ENCODE measurements at places on chromosomes 12 and 14.

DNA sequence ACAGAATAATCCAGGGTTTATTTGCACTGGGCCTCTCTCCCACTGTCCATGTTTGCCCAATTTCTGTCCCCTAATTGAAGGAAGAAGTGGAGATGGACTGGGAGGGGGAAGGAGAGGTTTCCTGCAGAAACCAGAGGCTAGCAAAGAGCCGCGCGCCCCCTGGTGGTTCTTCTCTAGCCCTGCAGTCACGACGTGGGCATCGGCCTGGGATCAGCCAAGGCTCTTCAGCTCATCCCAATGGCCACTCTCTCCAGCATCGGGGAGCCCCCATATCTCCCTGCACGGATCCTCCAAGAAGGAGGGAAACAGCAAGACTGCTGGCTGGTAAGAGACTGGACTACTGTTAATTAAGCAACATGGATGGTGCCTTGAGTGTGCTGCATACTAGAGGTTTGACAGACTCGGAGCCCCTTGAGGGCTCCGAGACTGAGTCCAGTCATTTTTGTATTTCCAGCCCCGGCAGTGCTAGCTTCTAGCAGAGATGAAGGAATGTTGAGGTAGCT, 18.7 kb downstream of the ZBTB39 start:
- peak; percentile 38 for DNase-seq

DNA sequence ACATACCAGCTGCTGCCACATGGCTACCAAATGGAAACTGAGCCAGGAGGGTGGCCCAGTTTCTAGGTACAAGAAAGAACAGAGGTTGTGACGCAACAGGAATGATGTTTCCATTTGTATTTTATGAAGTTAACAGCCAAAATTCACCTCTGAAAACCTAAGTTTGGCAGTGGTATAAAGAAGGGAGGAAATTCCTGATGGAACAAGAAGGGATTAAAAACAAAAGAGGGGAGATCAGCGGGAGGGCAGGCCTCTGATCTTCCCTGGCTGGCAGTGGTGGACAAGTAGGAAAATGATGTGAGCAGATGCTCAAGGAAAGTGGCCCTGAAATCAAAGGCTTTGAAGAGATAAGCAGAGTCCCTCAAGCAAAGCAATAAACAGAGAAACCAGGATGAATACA, 47.3 kb upstream of the BCL2L14 start:
- no peak for DNase-seq

GRCh38 chr12:48285751-48286650, 64.7 kb downstream of the ZNF641 start:
- DNase-seq: no peak

GRCh38 chr14:97283426-97283825, 486.2 kb downstream of the VRK1 start:
- no peak for DNase-seq

GRCh38 chr12:45730084-45730347, 510 bp downstream of the ARID2 start:
- DNase-seq: no peak

GRCh38 chr14:57261604-57262003, 7.1 kb downstream of the EXOC5 start:
- no peak for DNase-seq

GRCh38 chr12:99431203-99431602, 216.3 kb upstream of the GARIN6 start:
- no peak for DNase-seq

GRCh38 chr14:63707216-63707615, 20.6 kb downstream of the SGPP1 start:
- no peak for DNase-seq

DNA sequence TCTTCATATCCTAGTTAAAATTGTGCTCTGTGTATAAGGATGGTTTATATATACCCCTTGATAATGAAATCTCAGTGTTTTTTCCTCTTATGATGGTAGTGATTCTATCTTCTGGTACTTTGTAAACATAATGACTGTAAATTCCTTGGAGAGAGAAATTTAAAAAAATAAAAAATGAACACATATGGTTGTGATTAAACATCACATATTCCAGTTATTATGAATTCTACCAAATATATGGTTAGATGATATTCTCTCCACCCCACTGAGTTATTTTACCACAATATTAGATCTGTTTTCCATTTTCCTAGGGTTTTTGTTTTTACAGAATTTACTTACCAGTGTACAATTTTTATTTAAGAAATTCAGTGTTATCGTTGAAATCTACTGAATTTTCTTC, 481.9 kb upstream of the NOVA1 start:
- DNase-seq: no peak

DNA sequence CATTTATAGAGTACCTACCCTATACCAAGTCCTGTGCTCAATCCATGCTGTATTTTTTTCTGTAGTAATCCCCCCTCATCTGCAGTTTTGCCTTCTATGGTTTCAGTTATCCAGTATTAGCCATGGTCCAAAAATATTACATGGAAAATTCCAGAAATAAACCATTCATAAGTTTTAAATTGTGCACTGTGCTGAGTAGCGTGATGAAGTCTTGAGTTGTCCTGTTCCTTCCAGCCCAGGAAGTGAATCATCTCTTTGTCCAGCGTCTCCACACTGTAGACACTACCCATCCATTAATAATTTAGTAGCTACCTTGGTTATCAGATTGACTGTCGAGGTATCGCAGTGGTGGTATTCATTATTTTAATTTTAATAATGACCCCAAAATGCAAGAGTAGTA, 54.2 kb downstream of the SUDS3 start:
- no peak for DNase-seq

- no peak for DNase-seq
Observed at GRCh38 chr12:88810806-88811205, 230.5 kb upstream of the KITLG start.

- no peak for DNase-seq
Observed at GRCh38 chr12:19033244-19033643, 96.3 kb upstream of the PLEKHA5 start.

GRCh38 chr12:6187948-6188793, 12.0 kb upstream of the CD9 start:
- DNase-seq: no peak

- DNase-seq: no peak
Observed at GRCh38 chr14:95072310-95072905, 84.9 kb downstream of the DICER1 start.
